ENCODE measurements at places on chromosomes 6 and 20.

- no peak for DNase-seq
Measured at GRCh38 chr6:146805546-146806325, 207.0 kb downstream of the ADGB start.

- DNase-seq = peak; percentile 28
Measured at GRCh38 chr20:32189691-32190615, 17.6 kb downstream of the PLAGL2 start.

- DNase-seq = no peak
Measured at GRCh38 chr20:54272901-54273488, 65.1 kb downstream of the PFDN4 start.

DNA sequence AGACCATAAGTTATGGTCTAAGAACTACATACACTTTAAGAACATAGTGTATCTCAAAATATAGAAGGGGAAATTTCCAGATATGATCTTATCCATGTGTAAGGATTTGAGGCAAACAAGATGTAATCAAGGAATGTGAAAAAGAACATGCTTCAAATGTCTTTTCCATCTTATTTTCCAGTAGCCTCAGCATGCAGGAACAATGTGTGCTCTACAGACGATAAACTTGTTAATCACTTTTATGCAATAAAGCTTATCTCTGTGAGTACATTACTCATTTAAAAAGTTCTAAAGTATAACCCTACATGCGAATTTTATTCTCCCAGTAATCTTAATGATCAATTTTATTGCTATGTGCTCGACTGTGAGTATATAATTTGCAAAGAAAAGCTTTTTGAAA is 185.2 kb downstream of the ALDH8A1 start:
- DNase-seq = no peak

GRCh38 chr6:27133281-27134227 is 113.9 kb upstream of the PRSS16 start:
- DNase-seq = peak; percentile 71

DNA sequence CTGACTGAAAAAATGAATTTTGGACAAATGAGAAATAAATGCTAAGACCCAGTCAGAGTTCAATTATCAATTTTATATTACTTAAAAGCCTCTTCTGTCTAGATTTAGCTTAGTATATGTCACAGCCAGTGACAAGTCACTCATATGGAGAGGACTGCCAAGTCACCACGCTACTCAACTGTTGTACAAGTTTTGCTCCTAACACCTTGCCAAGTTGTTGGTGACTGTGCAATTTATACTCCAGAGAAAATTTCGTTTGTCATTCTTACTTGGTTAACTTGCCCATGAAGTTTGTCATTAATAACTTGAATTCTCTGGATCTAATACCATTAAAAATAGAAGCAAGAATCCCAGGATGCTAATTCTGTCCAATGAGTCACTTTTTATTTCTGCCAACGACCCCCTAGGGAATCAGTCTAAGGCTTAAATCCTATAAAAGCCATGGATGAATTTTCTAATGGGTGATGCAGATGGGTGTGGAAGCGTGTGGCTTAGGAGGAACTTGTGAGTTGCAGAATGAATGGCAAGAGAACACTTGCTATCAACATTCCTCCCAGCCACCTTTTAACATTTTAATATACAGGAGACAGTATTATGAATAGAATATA is 30.4 kb upstream of the FBXO30 start:
- DNase-seq = no peak

- DNase-seq = no peak
Measured at GRCh38 chr6:42226161-42226611, 8.5 kb upstream of the MRPS10 start.

DNA sequence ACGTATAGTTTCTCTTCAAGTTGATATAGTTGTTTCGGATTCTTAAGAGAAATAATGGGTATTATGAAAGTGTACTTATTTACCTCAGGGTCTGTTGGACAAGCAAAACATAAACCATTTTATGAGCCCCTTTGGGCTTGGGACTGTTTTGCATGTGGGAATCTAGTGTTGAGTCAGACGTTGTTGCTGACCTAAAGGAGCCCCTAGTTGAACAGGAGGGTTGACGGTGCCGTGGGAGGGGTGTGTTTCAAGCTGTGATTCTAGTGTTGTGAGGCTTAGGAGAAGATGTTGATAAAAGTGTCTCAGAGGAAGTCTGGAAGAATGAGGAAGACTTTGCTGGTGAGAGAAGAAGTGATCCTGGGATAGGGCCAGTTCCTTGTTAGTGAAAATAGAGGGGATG is 140.0 kb downstream of the ARID1B start:
- no peak for DNase-seq

DNA sequence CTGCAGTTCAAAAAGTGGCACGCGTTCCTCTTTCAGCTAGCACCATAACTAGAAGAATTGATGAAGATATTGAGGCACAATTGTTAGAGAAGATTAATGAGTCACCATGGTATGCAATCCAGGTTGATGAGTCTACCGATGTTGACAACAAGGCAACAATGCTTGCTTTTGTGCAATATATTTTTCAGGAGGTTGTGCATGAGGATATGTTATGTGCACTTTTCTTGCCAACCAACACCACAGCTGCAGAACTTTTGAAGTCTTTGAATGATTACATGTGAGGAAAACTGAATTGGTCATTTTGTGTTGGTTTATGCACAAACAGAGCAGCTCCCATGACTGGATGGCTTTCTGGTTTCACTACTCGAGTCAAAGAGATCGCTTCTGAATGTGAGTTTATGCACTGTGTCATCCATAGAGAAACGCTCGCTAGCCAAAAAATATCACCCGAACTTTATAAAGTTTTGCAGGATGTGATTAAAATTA is 129.3 kb upstream of the SLC24A3 start:
- DNase-seq = no peak

- no peak for DNase-seq
Measured at GRCh38 chr6:159131709-159132108, 37.5 kb upstream of the FNDC1 start.

DNA sequence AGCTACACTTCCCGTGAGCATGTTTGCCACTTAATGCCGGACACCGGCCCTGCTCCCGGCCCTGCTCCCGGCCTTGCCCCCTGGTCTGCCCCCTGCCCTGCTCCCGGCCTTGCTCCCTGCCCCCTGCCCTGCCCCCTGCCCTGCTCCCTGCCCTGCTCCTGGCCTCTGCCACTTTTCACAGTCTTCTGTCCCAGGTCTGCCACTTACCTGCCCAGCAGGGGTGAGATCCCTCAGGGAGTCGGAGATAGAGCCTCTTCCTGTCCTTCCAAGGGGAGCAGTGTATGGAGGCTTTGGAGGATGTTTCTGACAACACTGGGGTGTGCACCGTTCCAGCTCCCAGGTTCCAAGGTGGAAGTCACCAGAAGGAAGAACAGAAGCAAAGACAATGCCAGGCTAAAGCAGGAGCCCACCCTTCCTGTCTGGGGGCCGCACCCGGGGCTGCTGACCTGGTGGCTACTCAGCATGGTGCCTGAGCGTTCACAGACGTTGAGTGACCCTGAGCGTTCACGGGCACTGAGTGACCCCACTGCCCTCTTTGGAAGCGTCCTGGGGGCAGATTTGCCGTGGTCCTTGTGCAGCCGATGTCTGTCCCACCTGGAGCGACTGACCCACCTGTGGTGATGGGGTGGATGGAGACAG is 199.8 kb downstream of the DLL1 start:
- DNase-seq = peak; percentile 10

DNA sequence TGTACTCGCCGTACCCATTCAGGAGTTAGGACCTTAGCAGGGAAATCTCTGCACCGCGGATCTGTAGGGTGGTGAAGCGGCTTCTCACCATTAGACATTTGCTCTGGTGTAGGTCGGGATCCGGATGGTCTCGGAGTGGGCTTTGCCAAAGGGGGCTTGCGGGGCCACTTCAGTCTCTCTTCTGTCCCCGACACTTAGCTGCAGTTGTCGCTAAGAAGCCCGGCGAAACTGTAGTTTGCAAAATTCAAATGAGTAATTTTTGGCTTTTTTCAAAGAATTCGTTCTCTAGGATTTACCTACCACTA is 433 bp downstream of the QRSL1 start:
- no peak for DNase-seq

DNA sequence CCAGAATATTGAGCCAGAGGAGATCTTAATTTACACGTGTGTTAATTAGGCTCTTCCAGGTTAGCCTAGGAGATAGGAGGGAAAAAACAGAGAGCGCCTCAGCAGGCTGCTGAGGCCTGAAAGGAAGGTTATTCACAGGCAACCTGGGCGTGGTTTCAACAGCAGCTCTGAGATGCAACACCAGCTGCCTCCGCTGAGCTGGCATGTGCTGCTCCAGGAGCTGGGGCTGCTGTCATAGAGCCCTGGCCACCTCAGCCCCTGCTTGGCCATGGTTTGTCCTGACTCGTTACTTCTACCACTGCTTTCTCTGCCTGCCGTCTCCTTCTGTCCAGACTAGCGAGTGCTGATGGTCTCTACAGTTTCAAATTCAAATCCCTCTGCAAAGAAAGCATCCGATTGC is 32.4 kb upstream of the RPP40 start:
- DNase-seq = no peak

GRCh38 chr6:10999994-11000393 is 44.1 kb downstream of the ELOVL2 start:
- DNase-seq = no peak

DNA sequence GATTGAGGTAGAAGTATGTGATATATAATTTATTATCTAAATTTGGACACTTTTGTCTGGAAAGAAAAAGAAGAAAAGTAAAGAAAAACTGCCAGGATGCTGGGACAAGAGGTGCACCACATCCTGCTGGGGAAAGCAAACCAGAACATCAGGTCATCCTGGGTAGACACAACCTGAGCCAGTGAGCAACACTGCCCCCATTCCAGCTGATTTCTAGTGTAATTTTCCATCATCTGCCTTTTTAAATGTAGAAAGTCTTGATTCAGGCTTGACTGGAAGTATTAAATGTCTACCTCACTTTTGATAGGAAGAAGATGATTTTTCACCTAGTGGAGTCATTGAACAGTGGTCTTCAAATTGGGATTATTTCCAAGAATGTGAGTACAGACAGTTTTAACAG is 1164.5 kb upstream of the CITED2 start:
- no peak for DNase-seq

DNA sequence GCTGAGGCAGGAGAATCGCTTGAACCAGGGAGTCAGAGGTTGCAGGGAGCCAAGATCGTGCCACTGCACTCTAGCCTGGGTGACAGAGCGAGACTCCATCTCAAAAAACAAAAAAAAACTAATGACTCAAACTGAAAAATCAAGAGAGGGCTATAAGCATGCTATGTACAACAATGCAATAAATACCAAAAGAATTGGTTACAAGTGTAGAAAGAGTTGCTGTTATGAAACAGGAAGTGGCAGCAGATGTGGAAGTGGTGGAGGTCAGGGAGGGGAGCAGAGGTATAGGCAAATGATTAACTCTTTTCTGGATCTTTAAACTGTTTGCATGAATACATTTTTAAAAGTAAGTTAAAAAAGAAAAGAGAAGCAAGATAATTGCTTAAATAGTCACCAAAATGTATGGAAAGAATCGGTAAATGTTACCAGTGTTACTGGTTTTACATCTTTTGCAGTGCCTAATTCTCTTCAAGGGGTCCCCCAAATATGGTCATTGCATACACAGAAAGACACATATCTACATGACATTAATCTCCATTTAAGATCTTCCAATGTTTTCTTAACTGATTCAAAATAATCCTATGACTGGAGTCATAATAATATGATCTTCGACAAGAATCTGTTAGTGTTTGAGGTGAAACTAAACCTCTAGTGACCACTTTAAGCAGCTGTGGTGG is 15.0 kb downstream of the CALHM6 start:
- peak; percentile 39 for DNase-seq

DNA sequence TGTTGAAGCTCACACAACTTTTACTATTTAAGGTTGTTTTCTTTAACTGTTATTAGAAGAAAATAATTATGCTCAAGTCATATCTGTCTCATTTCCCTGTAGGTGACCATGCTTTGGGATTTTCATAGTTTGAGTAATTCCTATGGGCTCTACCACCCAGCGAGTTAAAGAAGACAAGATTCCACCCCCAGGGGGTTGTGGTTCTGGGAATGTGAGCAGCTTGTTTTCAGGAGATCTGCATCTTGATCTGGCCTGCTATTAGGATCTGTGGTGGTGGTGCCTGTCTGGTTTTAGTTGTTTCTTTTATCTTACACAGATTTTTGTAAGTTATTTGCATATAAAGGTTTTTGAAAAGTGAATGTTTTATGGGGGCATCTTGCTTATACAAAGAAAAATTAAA is 20.2 kb upstream of the REV3L start:
- no peak for DNase-seq

DNA sequence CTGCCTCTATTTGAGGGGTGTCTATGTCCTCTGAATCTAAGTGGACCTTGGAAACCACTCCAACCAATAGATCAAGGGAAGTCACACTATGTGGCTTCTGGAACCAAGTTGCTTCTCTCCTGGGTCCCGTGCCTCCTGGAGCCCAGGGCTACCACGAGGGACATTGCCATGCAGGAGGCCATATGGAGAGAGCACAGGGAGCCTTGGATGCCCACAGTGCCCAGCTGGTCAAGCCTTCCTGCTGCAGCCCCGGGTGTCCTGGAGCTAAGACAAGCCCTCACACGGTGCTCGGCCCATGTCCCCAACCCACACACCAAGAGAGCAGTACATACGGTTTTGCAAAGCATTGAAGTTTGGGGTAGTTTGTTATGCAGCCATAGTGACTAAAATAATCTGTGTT is 231.6 kb downstream of the SYNDIG1 start:
- no peak for DNase-seq

DNA sequence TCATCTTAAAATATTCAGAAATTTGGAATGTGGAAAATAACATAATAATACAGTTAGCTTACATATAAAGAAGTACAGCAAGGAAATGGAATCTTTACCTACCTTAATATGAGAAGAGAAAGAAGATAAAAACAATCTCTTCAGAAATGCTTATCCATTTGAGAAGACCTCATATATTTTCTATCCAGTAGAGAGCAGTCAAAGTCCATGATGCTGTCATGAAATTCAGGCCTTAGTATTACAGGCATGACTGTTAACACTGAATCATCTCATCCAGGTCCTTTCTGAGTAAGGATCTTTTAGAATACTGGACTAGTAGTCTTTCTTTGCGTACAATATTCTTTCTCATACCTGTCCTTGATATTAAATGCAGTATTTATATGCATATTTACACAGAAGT is 713.4 kb downstream of the CD109 start:
- no peak for DNase-seq

DNA sequence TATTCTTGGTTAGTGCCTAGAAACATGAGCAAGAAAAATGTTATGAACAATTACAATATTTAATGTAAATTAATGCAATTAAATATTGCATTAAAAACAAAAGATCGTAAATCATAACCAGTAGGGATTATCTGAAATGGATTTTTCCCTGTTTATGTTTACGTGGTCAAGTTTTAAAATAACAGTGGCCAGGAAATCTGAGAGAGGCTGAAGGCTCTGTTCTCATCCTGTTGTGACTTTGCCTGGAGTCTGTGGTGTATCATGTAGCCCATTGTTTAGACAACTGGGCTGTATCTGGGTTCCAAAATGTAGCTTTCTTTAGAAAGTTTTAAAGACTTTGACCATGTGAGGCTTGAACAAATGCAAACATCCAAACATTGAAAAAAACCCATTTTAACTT is 2.4 kb downstream of the MYO6 start:
- DNase-seq = no peak

- no peak for DNase-seq
Measured at GRCh38 chr6:40338306-40338705, 248.9 kb downstream of the LRFN2 start.

All from CD4-positive, alpha-beta T cell (primary cell).